EL (cell line): ENCODE measurements at places on chromosomes 6 and 20.
A peak's percentile ranks its signal among the peaks of the same experiment; 100 is the strongest.

GRCh38 chr6:17927705-17928104 lies 59.7 kb downstream of the KIF13A start:
- DNase-seq: no peak

DNA sequence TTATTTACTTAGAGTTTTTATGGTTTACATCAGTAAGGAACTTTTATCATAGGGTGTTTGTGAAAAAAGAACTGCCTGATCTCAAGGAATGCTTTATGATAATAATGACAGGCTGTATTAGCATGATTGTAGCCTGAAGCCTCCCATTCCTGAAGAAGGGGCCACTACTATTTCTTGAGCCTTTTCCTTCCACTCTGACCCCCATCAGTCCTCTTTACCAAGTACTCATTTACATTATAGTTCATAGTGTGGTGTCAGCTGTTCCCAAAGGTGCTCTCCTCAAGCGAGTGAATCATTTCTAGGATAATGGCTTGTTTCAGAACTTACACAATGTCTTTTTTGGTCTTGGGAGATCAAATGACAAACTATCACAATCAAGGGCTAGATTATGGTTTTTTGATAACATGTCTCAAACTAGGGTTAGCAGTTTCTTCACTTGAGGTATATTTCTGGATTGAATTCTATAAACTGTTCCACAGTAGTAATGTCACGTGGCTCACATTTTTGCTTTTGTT lies 283.6 kb downstream of the CDKAL1 start:
- DNase-seq: no peak

- no peak for DNase-seq
Measured at GRCh38 chr6:14417377-14417776, 299.8 kb downstream of the CD83 start.

- DNase-seq: no peak
Measured at GRCh38 chr6:135627092-135627715, 129.7 kb upstream of the AHI1 start.

DNA sequence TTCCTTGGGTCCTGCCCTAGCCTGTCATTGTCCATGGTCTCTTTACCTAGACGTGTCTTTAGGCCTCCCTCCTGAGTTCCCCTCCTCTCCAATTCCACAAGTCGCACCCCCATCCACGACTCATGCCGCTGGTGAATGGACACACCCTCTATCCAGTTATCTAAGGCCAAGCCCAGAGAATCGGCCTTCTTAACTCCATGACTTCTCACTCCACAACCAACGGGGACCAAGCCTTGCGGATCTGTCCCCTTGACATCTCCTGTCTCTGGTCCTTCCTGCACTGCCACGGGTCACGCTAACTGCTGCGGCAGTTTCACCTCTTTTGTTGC lies 7.0 kb upstream of the RREB1 start:
- no peak for DNase-seq

DNA sequence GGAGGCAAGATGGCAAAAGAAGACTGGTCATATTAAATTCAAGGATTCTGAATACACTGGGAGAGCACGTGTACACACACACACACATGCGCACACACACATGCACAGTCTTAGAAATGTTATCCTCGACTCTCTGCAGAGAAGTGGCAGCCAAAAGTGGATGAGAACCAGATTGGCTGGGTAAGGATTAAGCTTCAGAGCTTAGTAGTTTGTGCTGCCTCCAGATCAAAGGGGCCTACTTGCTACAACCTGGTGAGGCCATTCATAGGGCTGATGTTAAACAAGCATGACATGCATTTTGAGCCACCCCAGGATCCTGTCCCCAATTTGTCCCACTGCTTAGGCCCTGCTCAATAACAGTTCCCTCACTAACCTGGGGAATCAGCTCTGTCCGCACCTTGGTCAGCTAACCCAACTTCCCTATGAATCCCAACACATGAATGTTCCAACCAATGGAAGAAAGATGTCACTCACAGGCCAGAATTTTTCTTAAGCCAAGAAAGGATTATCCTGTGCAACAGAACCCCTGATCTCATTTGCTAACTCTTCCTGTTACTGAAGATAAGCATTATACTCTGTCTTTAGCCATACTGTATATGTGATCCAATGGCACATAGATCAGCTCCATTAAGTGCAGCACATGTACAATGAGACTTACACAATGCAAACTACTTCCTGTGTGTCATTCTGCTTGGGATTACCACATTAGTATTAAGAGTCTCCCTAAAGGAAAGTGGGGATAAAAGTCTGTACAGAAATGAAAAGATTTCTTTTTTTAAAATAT lies 31.0 kb downstream of the TOMM6 start:
- DNase-seq: no peak

DNA sequence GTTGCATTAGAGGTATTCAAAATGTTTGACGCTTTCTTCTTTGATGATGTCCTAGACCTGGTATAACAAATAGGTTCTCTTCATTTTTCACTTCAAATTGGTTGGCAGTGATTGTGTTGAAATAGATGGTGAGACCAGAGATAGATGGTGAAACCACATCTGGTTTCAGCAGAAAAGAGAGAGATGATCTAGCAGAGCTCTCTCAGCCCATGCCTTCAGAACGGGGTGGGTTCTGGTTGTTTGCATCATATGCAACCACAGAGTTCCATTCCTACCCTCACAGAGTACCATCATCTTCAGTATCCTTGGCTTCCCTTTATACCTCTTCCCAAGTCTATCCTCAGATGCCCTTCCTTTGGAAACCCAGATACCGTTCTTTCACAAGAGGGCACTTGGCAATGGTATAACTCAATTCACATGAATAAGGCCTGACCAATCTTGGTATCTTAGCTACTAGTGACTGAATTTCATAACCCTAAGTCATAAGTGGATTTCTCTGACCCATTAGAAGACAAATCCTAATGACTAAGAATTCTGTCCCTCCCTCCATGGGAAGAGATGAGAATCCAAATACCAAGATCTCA lies 93.7 kb downstream of the UBE3D start:
- no peak for DNase-seq

DNA sequence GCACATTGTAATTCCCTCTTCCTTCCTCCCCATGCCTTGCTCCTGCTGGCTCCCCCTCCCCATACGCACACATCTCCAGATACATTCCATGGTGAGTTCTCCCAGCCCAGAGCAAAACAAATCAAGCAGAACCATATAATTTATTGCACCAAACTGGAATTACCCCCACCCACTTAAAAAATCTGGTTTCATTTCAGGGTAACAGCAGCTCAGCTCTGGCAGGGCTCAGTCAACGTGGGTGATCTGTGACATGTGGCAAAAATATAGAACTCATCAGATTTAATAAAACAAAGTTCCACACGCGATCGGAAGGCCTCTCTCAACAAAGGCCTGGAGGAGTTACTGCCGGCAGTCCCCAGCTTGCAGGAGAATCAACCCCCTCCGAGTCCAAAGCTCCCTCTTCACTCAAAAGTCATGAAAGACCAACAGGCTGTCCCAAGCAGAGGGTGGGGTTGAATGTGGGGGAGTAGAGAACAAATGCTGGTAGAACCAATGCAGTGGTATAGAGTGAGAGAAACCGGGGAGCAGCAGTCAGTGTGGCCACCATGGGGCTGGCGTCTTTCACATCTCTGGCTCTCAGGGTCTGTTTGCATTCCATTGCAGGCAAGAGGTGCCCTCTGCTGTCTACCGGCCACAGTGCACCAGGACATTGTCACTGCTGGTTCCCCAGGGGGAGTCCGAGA lies 323.3 kb upstream of the NT5E start:
- peak; percentile 47 for DNase-seq

GRCh38 chr20:667351-668034 lies 8.1 kb downstream of the SCRT2 start:
- DNase-seq: peak; percentile 49

DNA sequence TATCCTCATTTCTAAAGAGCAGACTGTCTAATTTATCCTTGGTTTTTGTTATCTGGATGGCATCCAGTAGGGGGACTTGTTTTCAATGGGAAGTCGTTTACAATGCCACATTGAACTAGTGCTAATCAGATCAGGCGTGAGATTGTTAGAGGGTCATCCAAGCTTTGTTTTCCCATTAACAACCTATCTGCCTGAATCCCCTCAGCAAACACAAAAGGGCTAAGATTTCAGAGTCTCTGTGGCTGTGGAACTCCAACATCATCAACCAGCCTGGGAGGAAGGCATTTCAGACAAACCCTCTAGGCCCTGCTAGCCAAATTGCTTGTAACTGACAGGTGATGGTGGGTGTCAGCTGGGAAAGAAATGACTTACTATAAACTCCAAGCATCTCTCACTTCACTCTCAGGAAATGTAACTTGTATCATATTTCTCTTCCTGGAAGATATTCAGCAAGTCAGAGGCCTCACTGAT lies 47.7 kb downstream of the COL19A1 start:
- DNase-seq: no peak

DNA sequence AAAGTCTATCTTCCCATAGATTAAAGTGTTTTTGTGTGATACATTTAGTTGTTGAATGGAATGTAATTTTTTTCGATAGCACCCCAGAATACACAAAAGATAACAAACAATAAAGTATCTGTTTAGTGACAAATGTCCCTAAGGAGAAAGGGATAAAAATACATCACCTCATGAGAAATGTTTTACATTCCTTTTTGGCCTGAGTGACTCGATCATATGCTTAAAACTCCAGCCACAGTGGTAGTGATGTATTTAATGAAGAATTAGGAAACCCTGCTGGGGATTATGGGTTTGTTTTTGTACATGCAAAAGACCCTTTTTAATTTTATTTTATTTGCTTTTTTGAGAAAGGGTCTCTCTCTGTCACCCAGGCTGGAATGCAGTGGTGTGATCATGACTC lies 4.3 kb upstream of the SGK1 start:
- DNase-seq: peak; percentile 11

- DNase-seq: peak; percentile 51
Measured at GRCh38 chr6:89597988-89598387, 40.6 kb downstream of the LYRM2 start.

DNA sequence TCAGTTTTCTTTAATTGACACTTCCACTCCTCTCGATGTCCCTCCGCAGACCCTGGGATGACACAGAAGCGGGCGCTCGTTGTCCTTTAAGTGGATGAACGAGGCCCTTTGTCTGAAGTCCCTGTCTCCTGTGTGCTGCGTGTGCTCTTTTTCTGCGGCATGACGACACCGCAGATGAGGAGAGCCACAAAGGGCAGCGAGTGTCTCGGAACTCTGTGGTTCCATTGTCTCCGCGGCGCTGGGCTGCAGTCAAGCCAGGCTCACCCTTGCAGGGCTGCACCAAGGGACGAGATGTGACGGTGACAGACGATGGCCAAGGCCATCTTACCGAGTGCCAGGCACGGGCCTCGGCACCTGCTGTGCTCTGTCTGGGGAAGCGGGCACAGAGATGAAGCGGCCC lies 10.6 kb downstream of the PRR18 start:
- no peak for DNase-seq

DNA sequence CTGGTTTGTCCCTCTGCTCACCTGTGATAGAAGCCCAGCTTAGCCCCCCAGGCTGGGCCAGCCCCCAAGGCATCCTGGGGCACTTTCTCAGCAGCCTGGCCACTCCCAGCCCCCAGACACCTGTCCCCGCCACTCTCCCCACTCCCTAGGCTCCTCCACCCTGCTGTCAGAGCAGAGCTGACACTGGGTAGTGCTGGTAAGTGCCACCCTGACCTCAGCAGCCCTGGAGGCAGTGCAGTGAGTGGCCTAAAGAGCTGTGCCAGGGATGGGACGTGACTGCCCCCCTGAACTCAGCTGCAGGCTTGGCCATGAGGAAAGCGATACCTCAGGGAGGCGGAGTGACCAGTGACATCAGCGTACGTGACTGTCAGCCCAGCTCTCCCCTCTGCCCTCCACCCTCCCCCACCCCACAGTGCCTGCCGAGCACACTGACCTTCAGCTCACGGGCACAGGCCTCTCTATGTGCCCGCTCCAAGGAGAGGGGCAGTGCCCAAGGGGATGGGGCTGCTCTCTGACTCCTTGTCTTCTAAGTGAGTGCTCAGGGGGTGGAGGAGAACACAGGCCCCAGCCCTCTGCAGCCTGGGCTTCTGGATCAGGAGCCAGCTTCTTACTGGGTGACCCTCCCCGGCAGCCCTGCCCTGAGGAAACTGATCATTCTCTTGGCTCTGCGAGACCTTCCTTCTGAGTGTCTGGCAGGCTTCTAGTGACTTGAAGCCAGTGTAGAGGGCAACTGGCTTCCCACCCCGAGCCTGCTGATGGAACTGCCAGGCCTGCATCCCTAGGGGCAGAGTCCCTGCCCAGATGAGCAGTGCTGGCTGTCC lies 172.7 kb downstream of the MRPL14 start:
- DNase-seq: no peak

- no peak for DNase-seq
Measured at GRCh38 chr6:90916968-90917367, 330.1 kb upstream of the MAP3K7 start.

DNA sequence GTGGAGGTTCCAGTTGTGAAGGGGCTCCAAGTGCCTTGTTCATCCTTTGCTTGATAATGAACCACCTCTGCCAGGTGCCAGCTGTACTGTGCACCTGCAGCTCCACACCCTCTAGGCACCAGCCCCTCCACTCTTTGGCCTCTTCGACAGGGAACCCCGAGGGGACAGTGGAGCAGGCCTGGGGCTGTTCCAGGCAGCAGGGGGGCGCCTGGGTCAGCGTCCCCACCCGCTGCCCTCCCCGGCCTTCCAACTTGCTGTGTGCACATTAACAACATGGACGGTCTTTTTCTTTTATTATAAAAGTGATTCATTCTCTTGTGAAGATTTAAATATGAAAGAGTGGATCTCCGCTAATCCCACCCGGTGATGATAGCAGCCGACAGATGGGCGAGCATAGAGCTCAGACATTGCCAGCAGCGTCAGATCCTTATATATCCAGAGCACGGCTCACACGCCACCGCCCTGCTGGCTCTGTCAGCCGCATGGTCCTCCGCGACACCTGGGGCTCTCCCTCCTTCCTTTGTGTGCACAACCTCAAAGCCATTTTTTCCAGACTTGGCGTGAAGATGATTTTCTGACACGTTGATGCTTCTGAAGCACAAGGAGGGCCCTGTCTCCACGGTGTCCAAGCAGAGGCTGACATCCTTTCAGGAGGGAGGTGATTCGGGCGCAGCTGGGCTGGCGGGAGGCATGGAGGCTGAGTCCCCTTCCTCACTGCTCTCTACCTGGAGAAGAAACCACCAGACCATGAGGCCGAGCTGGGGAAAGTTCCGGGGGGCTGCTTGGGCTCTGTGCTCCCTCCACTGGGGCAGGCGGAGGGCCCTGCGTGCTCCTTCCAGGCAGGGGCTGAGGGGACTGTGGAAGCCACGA lies 22.2 kb upstream of the MRGBP start:
- no peak for DNase-seq
